ENCODE measurements at places on chromosomes 2 and 18. TPM values are rescaled to one million over a fixed set of nuclear protein-coding genes. Genes with fewer than 3 reads are reported as not detected.

Gene ZNF396
- total RNA-seq, result 0.79 TPM

Gene RIT2
- total RNA-seq, result not detected

Gene TUBA3D
- not detected for total RNA-seq

Gene CNTNAP5
- total RNA-seq, result not detected

Gene RPRM
- total RNA-seq, result not detected

Gene LIMS3
- total RNA-seq, result 0.61 TPM

Gene POTEI
- total RNA-seq, result not detected

Gene CAMKMT
- 11.6 TPM for total RNA-seq

Gene CNPPD1
- total RNA-seq, result 26.1 TPM

Gene SLC14A1
- total RNA-seq, result 5.1 TPM

Gene GALNT3
- total RNA-seq, result 2.2 TPM

Gene LYPD6B
- 35.7 TPM for total RNA-seq

Gene ALPG
- total RNA-seq, result 0.03 TPM

Gene POMC
- total RNA-seq, result not detected

Gene SKOR2
- not detected for total RNA-seq

Gene NEU4
- not detected for total RNA-seq

Gene IHH
- total RNA-seq, result not detected

Gene NAT8
- total RNA-seq, result not detected

Gene NPHP1
- total RNA-seq, result 0.25 TPM

Gene DSG4
- not detected for total RNA-seq

Gene DNAH7
- under 0.01 TPM for total RNA-seq

Gene COLEC12
- total RNA-seq, result 58.8 TPM

Gene FBXO48
- 0.60 TPM for total RNA-seq

Gene OTX1
- 0.74 TPM for total RNA-seq

Gene CD8A
- not detected for total RNA-seq

Gene AQP12B
- not detected for total RNA-seq

Gene PLCD4
- not detected for total RNA-seq

Gene C2orf92
- total RNA-seq, result not detected

Gene COL3A1
- total RNA-seq, result 1,297 TPM

Gene TSPYL6
- not detected for total RNA-seq

Gene PROM2
- total RNA-seq, result 9.2 TPM

Gene TANC1
- total RNA-seq, result 11.6 TPM

Gene SERPINB4
- total RNA-seq, result 0.26 TPM

Gene CUL3
- 94.7 TPM for total RNA-seq

Gene IL18R1
- not detected for total RNA-seq

Gene FZD7
- 90.7 TPM for total RNA-seq

Gene FHOD3
- total RNA-seq, result 0.53 TPM

Gene DPP10
- not detected for total RNA-seq

Gene SOX11
- total RNA-seq, result 0.05 TPM

Gene PSD4
- total RNA-seq, result 3.2 TPM

Gene ATOH8
- total RNA-seq, result 16.4 TPM

Gene CFAP65
- total RNA-seq, result not detected
